ENCODE measurements at places on chromosomes 3 and 15.

DNA sequence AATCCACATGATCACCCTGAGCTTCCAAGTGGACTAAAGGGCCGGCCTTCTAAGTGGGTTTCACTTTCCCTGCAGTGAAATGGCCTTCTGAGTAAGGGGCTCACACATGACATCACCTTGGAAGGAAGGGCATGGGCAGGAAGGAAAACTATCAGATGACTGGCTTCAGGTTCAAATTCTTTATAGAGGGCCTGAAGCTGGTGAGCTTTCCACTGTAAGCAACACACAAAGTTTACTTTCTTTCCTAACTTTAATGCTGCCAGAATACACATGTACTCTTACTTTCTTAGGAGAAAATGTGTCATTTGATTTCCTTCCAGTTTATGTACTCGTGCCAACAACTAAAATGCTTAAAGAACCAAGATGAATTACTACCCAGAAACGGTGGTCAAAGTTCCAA is 475.6 kb downstream of the FOXP1 start:
- DNase-seq, result no peak

- no peak for DNase-seq
Observed at GRCh38 chr15:96422125-96422524, 91.6 kb downstream of the NR2F2 start.

DNA sequence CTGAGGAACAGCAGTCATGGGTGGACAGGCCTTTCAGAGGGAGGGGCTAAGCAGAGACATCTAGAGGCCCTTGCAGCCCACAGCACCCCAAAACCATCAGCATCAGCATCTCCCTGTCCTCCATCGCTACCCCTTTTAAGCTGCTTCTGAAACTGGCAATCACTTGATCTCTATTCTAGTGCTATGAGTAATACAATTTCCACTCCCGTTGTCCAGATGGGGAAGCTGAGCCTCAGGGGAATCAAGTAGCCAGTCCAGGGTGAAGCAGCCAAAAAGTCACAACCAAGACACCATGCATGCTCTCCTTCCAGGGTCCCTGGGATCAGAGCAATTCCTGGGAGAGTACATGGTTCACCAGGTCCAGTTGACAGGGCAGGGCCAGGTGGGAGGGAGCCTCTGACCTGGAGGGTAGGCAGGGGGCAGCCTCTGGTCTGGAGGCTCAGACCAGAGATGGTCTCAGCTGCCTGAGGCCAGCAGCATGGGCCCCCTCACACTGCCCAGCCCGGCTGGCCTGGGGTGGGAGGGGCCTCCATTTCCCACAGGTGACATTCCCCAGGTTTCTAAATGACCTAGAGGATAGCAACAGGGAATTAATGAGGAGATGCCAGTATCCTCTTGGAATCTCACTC is 30.0 kb downstream of the KLHL25 start:
- no peak for DNase-seq

GRCh38 chr15:21267671-21268395 is 172.5 kb downstream of the POTEB3 start:
- DNase-seq, result no peak

DNA sequence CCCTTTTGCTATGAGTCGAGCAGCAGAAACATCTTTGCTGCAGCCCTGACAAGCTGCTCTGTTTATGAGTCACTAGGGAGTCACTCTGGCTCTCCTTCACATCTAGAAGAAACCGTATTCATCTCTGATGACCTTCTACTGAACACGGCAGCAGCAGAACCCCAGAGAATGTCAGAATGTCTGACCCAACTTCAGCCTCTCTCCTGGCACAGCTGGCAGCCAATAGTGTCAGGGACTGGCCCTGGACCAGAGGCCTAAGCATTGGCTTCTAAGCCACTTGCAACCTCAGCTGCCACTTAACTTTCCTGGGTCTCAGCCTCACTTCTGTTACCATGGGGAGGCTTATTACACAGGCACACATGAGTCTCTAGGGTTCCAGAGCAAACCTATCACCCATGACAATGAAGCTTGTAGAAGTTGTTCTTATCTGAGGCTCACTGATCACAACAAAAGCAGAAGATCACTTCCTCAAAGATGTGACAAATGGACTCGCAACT is 184.1 kb upstream of the TLE3 start:
- no peak for DNase-seq

GRCh38 chr15:53312707-53313106 is 446.8 kb downstream of the WDR72 start:
- no peak for DNase-seq

DNA sequence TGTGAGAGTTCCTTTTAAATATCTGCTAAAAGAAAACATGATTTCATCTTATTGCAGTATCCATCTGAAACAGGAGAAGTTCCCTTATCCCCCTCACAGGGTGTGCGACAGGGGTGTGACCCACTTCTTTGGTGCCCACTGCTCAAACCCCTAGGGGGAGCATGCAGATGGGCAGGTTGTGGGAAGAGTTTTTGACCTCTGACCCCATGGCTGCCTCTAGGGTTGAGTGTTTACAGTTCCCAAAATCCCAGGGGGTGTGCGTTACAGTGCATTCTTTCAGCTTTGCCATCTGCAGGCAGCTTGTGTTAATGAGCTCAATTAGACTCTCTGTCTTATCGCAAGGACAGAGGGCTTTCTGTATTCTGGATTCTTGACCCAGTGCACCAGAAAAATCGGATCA is 443.2 kb upstream of the FRG2C start:
- no peak for DNase-seq

DNA sequence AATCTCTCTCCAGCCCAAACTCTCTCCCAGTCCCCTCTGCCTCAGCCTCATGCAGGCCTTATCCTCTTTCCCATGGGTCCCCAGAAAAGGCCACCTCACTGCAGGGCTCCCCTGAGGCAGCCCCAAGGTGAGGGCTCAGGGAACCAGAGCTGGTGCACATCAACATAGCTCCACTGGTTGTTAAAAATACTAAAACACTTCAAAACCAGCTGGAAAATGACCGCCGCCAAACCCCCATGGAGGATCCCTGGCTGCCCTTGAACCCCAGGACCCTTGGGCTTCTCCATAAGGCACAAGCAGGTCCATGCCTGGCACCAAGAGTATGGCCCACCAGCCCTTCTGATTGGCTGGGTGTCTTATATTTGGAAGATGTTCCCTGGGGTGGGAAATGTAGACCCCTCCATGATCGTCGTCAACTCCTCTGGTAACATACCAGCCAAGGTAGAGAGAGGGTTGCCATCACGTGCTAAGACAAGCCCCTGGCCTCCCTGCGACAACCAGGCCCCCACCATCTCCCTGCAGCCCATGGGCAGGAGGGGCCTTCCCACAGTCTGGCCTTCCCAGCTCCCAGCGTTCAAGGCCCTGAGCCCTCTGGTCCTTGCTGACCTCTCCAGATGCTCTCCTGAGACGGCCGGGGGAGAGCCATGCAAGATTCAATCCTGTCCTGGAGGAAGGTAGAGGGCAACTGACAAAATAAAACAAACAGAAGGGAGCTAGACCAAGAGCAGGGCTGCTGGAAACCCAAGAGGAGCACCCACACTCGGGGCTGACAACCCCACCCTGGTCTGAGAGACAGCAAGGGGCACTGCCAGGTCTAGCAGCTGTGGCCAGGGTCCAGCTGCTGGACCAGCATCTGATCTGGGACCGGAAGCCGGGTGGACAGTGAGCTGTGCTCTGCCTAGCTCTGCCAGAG is 132.1 kb upstream of the PRR20G start:
- DNase-seq, result no peak

DNA sequence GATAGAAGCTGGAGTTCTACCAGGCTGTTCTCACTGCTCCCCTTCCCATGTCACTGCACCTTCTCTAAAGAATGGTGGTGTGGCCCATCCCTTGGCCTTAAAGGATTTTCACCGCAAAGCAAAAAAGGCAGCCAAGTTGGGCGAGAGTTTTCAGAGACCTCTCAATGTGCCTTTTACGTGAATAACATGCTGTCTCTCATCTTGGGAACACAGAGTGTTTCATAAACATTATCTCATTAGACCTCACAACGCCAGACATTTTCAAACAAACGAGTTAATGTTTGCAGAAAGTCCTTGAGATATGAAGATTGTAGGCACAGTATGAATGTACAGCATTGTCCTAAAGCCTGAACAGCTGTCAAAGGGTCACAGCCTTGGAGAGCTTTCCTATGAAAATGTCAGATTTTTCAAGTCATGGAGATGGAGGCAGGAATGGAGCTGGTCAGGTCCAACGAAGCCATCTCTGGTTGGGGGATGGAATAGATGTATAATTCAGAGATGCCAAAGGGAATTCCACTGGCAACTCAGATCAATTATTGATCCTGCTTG is 21.3 kb downstream of the TM4SF1 start:
- DNase-seq, result no peak

- peak; percentile 42 for DNase-seq
Observed at GRCh38 chr3:146503461-146504202, 34.3 kb upstream of the PLSCR2 start.

- peak; percentile 67 for DNase-seq
Observed at GRCh38 chr15:40282147-40282868, 556 bp downstream of the ANKRD63 start.

GRCh38 chr3:40969341-40969740 is 230.0 kb upstream of the CTNNB1 start:
- no peak for DNase-seq

DNA sequence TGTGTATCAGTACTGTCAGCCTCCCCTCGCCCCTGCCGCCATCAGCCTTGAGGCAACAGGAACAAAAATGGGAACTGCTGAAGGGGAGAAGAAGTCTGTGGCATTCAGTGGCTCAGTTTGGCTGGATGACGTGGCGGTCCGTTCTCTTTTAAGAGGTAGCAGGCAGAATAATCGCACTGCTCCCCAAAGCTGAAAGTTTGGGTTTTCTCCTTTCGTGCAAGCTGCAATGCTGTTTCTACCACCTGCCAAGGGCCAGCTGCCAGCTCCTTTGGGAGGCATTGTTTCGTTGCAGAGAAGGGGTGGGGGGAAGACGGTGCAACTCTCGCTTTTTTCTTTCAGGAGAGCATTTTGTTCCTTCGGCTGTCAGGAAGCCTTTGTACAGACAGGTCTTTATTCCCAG is 369.6 kb upstream of the RORA start:
- DNase-seq, result no peak

Measured in stimulated activated naive CD8-positive, alpha-beta T cell treated with anti-CD3 and anti-CD28 coated beads, Interleukin-15, amount 100 ng/mL, for 72 hours (primary cell).